CD4-positive, alpha-beta memory T cell (primary cell): ENCODE measurements at places on chromosomes 1 and 21. TPM values are rescaled to one million over a fixed set of nuclear protein-coding genes. Genes with fewer than 3 reads are reported as not detected.

GRCh38 chr21:31554511-31555022 lies 104.9 kb upstream of the SOD1 start:
- no peak for DNase-seq

- DNase-seq = no peak
These were observed 93.6 kb upstream of the GREM2 start for GRCh38 chr1:240705579-240705978.

SLC41A1 gene
- total RNA-seq = 26.1 TPM

S100A12 gene
- not detected for total RNA-seq

- DNase-seq = no peak
These were observed 184.3 kb downstream of the CYYR1 start for GRCh38 chr21:26388731-26389231.

SLC45A1 gene
- total RNA-seq = 1.2 TPM

SPRR4 gene
- not detected for total RNA-seq

KIF17 gene
- total RNA-seq = not detected

- no peak for DNase-seq
These were observed 13.3 kb upstream of the THEMIS2 start for GRCh38 chr1:27858949-27859576.

DNA sequence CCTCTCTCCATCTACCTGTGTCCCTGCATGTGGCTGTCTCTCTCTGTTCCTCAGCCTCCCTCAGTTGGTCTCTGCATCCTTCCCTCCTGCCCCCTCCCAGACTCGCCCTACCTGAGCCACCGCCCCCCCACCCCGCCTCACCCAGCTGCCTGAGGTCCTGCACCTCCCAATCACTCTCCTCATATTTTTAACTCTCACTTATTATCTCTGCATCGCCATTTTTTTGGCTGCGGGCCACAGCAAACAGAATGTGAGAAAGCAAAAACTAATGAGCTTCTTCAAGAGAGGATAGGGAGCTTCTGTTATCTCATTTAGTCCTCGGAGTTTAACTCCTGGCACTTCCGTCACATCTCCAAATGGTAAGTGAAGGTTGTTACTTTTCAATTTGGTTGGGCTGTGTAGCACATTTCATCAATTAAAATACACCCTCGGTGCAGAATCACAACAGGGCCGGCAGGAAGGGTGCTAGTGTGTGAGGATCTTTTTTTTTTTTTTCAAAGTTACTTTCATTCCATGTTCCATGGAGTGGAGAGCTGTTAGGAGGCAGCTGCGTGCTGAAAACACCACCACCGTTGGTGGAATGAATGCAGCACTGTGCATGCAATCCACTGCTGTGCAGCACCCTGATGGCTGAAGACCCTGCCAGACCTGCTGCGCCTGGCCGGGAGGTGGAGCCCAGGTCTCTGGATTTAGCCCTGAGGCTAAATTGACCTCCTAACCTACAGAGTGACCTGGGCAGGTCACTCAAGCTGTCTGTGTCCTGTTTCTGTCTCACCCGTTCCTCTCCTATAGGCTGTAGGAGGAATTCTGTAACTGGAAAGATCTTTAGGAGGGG lies 157.2 kb upstream of the NFIA start:
- DNase-seq = no peak

DNA sequence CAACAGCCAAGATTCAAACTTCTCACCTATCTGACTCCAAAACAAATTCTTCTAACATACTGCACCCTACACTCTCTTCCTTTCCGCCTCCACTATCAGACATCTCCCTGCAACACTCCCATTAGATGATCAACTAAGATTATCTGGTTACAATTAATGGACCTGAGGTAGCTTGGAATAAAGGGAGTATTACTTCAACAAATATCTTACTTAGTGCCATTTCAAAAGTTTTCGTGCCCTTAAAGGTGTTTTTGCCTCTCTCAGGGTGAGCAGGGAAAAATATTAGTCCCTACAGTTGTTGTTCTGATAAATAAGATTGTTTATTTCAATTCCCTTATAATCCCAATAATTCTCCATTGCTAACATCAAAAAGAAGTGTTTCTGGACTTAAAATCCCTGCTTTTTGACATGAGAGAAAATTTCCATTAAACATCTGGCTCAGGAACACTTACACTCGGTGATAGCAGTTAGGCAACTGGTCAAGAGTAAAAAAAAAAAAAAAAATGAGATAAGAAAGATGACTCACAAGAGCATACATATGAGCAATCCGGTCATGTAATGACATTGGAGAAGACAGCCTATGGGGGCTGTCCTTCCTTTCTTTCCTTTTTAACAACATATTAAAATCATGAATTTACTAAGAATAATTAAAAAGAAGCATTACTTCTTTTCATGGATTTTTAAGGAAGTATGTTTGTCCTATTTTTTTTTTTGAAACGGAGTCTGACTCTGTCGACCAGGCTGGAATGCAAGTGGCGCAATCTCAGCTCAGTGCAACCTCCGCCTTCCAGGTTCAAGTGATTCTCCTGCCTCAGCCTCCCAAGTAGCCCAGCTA lies 7.6 kb downstream of the RSBN1 start:
- DNase-seq = no peak

DNA sequence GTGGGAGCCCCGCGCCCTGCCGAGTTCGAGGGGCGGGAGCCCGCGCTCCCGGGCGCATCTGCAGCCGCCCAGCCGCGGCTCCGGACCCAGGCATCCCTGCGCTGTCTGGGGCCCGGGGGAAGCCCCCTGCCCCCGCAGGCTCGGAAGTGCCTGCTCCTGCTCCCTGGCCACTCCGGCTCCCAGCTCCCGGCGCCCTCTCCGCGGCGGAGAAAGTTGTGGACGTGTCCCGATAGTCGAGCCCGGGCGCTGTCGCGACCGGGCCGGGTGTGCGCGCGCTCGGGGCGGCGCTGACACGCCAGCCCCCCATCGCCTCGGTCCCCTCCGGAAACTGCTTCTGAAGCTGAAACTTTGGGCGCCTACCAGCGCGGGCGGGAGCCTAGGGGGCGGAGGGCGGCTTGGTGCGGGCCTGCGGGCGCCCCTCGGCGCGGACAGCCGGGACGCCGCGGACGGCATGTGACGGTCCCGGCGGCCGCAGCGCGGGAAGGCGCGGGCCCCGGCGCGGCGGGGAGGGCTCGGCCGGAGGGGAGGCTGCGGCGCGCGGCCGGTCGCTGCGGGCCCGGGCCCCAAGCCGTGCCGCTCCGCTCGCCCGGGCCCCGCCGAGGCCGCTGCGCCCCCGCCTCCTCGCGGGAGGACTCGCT lies 515 bp downstream of the MAN1C1 start:
- no peak for DNase-seq

TMOD4 gene
- 6.4 TPM for total RNA-seq

MTR gene
- total RNA-seq = 68.4 TPM

- DNase-seq = no peak
These were observed 6.6 kb upstream of the DDR2 start for GRCh38 chr1:162625679-162626078.

DNA sequence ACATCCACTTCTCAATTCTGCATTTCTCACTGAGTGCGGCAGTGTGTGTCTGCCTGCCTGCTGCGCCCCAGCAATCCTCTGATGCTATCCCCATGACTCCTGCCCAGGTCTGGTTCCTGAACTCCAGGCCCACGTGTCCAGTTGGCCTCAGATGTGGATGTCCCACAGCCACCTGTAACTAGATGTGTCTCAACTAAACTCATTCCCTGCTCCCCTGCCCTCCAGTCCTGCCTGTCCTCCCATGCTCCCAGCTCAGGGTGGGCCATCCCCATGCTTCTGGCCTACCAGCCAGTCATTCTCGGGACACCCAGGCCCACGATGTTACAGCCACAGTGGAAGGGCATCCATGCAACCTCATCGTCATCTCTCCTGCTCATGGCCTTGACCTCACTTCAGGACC lies 76.8 kb downstream of the STUM start:
- peak; percentile 13 for DNase-seq

FCGR1A gene
- total RNA-seq = not detected

DNA sequence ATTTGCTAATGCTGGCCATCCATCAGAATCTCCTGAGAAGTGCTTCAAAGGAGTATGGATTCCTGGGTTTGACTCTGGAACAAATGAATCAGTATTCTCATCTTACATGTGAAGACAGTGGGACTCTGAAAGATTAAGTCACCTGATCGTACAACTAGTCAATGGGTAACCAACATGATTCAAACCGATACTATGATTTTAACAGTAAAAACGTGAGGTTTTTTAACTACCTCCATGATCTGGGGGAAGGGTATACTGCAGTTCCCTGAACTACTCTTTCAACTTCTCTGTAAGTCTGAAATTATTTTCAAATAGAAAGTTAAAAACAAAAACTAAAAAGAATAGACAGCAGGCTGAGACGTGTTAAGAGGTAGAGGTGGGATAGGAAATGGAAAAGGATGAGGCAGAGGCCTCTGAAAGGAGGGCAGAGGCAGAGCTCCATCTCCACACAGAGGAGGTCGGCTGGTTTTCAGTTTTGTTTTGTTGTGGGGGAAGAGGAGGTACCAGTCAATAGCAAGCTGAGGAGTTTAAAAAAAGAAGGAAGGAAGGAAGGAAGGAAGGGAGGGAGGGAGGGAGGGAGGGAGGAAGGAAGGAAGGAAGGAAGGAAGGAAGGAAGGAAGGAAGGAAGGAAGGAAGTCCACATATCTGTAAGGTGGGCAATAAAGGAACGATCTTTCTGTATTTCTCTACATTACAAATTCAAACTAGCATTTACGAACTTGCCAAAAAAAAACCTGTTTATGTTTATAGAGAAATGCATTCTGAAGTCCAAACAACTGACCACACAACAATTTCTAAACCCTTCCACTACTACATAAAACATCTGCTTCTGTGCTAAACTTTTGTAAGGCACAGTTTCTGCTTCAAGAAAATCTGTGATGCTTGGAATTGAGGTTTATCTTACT lies 213.1 kb downstream of the RERE start:
- no peak for DNase-seq

OLIG2 gene
- not detected for total RNA-seq

RCSD1 gene
- 129 TPM for total RNA-seq

GRCh38 chr1:236507022-236507700 lies 16.6 kb upstream of the LGALS8 start:
- DNase-seq = no peak

EXO1 gene
- 0.41 TPM for total RNA-seq

DNA sequence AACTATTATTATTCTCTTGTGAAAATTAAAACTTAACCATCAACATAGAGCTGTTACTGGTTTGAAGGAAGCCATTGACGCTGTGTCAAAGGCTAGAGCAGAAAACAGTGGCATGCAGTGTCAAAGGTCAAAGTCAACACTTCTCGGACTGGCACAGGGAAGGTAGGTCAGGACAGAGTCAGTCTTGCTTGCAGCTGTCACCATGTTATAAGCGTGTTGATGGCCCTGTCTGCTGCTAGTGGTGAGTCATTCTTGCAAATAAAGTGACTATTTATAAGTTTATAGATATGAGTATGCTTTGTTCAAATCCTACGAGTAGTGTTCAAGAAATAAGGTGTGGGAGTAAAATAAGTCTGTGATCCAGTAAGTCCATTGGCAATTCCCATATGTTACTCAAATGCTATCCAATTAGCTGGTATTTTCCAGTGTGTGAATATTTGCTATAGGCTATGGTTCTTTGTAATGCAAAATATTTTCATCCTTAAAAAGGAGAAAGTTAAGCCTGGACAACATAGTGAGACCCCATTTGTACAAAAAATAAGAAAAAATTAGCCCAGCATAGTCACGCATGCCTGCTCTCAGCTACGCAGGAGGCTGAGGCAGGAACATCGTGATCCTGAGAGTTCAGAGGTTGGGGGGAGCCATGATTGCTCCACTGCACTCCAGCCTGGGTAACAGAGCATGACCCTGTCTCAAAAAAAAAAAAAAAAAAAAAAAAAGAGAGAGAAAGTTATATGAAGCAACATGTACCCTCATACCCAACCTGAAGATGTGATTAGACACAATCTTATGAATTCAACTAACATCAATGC lies 26.3 kb upstream of the TINAGL1 start:
- DNase-seq = no peak

GRCh38 chr1:119772298-119772697 lies 3.6 kb upstream of the HMGCS2 start:
- no peak for DNase-seq

DNA sequence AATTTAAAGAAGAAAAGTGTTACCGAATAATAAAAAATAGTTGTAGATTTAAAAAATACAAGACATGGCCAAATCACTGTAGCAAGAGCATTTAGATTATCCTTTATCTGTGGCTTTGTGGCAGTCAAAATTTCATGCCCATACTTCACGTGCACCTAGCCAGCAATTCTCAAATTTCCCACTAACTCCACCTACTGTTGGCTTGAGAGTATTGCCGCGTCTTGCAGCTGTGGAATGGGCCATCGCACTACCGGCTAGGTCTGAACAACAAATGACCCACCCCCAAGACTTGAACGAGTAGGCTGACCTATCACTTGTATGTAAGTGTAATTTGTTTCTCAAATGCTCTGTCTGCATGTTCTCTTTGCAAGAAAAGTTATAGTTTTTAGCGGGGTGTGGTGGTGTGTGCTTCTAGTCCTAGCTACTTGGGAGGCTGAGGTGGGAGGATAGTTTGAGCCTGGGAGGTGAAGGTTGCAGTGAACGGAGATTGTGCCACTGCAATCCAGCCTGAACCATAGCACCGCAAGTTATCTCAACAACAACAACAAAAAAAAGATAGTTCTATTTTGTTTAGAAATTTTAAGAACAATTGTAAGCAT lies 4.1 kb downstream of the KRTAP13-4 start:
- DNase-seq = no peak

NHLH2 gene
- total RNA-seq = not detected

- DNase-seq = no peak
These were observed 4.9 kb downstream of the SERTAD4 start for GRCh38 chr1:210237479-210237878.

- DNase-seq = no peak
These were observed 69.1 kb downstream of the SPSB1 start for GRCh38 chr1:9361630-9362260.

CASZ1 gene
- total RNA-seq = 7.5 TPM

S100A7 gene
- not detected for total RNA-seq

KCNJ9 gene
- not detected for total RNA-seq

VHLL gene
- total RNA-seq = 0.53 TPM

DNA sequence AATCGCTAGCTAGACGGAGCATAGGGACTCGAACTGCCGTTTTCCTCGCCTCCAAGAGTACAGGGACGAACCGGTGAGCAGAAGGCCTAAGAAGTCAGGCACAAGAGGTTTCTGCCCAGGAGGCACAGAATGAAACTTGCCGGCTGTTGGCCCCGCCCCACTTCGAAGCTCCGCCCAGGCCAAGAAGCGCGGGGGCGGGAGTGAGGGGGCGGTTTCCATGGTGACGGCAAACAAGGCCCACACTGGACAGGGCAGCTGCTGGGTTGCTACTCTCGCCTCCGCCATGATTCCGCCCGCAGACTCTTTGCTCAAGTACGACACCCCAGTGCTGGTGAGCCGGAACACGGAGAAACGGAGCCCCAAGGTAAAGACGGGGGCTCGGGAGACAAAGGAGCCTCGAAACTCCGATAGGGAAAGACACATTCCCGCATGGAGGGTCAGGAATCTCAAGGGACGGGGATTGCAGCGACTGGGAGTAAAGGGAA lies at the start of gene DNALI1:
DNALI1 (plus strand) TSS at position 229 of the 485 bp plus-strand sequence; CDS start at position 284, 55 bp downstream.
- DNase-seq = no peak

SLC6A17 gene
- total RNA-seq = not detected

THEM5 gene
- not detected for total RNA-seq

- no peak for DNase-seq
These were observed 1554.8 kb downstream of the KCNT2 start for GRCh38 chr1:195053478-195053877.

- DNase-seq = no peak
These were observed 73.2 kb upstream of the JAK1 start for GRCh38 chr1:65039508-65039907.
